ENCODE measurements at places on chromosomes 13 and 19. TPM values are rescaled to one million over a fixed set of nuclear protein-coding genes. Genes with fewer than 3 reads are reported as not detected.

The NOTCH3 gene
- 76.6 TPM for total RNA-seq

The LYPD5 gene
- total RNA-seq, result 3.7 TPM

The PSG7 gene
- total RNA-seq, result not detected

DNA sequence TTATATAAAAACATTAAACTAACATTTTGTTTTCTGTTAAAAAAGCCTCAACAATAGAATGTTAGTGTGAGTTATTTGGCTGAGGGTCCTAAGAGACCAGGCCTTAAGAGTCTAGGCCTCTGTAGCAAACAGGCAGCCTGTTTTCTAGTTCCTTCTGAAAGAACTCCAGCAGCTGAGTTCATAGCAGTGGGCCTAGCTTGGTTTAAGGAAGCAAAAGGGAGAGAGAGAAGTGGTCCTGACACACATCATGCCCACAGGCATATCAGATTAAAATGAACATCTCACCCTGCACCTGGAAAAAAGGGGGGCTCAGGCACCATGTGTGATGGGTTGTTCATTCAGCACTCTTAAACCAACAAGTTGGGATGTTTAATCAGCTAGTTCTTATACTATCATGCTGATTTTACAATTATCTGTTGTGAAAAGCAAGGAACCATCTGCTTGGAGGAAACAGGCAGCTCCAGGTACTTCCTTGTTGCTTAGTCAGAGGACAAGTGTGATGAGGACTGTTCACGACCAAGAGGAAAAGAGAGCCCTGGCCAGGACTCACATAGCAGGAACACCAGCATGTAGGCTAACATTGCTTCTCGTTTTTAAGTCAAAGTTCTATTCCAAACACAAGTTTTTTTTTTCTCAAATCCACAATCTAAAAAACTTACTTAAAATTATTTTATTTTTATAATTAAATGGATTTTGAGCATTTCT is 81.3 kb upstream of the FRY start:
- no peak for DNase-seq

GRCh38 chr13:21362741-21363140 is 96.4 kb downstream of the ZDHHC20 start:
- no peak for DNase-seq

DNA sequence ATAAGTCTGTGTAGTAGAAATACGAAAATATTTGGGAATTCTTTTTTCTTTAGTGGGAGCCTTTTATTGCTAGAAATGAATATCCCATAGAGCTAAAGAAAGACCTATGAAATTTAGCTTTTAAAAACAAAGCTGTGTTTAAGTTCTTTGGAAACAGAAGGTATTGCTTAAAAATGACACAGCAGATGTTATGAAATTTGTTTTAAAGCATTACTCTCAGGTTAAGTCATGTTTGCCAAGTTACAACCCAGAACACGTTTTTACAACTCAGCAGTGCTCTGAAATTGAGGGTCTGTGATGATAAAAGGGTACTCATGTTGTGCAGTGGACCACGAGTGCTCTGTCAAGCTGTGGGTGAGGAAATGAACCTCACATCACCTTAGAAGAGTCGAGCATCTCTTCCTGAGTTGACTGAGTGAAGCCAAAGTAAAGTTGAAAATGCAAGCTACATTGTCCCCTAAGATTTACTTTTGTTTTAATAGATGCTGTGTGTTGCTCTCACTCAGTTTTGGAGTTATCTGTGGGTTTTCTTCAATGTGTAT is 161.1 kb downstream of the SHISA2 start:
- DNase-seq, result no peak

- DNase-seq, result no peak
These were observed 1676.0 kb downstream of the SLITRK1 start for GRCh38 chr13:82206241-82206640.

- no peak for DNase-seq
These were observed 1305.2 kb upstream of the PCDH9 start for GRCh38 chr13:68535329-68535728.

GRCh38 chr19:28285917-28286316 is 927.0 kb downstream of the UQCRFS1 start:
- DNase-seq, result no peak
